ENCODE measurements at places on chromosomes 5 and 9. TPM values are rescaled to one million over a fixed set of nuclear protein-coding genes. Genes with fewer than 3 reads are reported as not detected.

Gene POLE3
- total RNA-seq: 66.7 TPM

Gene ZCCHC7
- 43.2 TPM for total RNA-seq

Gene ERBIN
- 153 TPM for total RNA-seq

- no peaks in the 10 kb centered on the region for H3K4me1 ChIP-seq
- no peak for DNase-seq
- H3K27me3 ChIP-seq: no peaks in the 10 kb centered on the region
- no peak overlapping the region for H3K27ac ChIP-seq
- H3K4me3 ChIP-seq: no peak overlapping the region
These were observed 101.1 kb downstream of the LMNB1 start for GRCh38 chr5:126878085-126878484.

DNA sequence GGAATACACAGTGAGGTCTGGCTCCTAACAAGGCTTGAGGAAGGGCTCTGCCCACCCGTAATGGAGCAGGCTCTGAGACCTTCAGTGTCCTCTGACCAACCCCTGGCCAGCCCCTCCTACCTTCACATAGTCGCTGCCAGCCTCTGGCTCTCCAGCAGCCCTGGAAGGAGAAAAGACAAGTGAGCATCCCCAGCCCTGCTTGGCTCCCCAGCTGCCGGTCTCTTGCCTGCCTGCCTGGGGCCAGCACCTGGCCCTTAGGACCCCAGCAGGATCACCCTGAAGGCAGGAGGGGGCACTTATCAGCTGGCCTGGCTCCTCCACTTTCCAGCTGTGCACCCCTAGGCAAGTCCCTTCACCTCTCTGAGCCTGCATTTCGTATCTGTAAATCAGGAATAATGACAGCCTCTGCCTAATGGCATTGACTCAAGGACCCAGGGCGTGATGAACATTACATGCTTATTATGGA is 16.9 kb downstream of the SH2D3C start:
- no peaks in the 10 kb centered on the region for H3K27me3 ChIP-seq
- no peak overlapping the region for H3K4me3 ChIP-seq
- H3K4me1 ChIP-seq: peaks cover 34% of the 10 kb centered on the region
- H3K36me3 ChIP-seq: peaks cover 67% of the 10 kb centered on the region
- H3K27ac ChIP-seq: no peak overlapping the region

DNA sequence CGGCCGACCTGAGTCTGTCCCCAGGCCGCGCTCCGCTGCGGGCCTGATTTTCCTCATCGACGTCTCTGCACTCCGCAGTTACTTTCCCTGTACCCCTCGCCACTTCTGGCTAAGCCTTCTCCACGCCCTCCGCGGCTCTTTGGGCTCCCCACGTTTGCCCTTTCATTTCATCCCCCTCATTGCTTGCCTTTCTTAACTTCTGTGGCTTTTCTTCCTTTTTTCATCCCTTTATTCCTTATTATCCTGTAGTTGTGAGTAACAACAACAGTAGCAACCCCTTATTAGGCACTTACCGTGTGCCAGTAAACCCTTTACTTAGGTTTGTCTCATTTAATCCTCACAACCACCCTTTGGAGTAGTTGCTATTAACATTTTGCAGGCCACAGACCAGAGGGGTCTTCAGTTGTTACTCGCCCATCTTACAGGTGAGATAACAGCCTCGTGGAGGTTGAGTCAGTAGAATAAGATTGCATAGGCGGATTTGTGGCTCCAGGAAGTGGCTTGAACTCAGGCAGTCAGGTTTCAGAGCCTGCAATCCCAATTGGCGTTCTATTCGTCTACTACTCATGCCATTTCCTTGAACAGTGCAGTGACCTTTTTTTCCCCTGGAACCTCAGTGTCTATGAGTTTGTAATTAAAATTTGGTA is 724 bp downstream of the TCERG1 start:
- DNase-seq: peak; percentile 27
- no peaks in the 10 kb centered on the region for H3K36me3 ChIP-seq
- peaks cover 13% of the 10 kb centered on the region for H3K4me1 ChIP-seq
- no peaks in the 10 kb centered on the region for H3K27me3 ChIP-seq
- H3K27ac ChIP-seq: peak overlapping the region; percentile 92

- no peaks in the 10 kb centered on the region for H3K4me1 ChIP-seq
- no peaks in the 10 kb centered on the region for H3K27me3 ChIP-seq
- H3K4me3 ChIP-seq: no peak overlapping the region
- H3K27ac ChIP-seq: no peak overlapping the region
- no peak for DNase-seq
These were observed 114.8 kb downstream of the FGF18 start for GRCh38 chr5:171534043-171534895.

DNA sequence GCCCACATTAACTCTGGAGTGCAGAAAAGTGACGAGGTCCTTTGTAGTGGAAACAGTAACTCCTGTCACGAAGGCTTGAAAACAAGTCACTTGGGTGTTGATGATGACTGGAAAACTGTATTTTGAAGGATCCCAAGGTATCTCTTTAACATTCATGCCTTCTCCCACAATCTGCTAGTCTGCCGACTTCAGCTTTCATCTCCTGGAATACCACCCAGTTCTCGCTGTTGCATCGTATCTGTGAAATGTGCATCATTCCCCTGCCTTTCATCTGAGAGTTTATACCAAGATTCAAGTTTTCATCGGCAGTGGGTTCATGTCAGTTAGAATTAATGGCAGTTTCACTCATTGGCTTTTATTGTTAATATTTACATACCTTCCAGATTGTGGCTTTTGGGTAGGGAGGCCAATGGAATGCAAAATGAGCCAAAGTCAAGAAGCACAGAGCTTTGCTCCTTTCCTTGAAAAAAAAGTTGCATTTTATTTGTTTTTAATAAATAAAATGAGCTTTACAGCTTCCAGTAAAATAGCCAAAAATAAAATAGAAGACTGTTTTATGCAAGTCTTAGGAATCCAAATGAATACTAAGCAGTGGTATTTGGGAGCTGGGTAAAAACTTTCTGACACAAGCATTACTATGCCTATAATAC is 575.2 kb upstream of the WWC1 start:
- DNase-seq: no peak
- no peaks in the 10 kb centered on the region for H3K27me3 ChIP-seq
- H3K4me1 ChIP-seq: no peaks in the 10 kb centered on the region
- H3K4me3 ChIP-seq: no peak overlapping the region

DNA sequence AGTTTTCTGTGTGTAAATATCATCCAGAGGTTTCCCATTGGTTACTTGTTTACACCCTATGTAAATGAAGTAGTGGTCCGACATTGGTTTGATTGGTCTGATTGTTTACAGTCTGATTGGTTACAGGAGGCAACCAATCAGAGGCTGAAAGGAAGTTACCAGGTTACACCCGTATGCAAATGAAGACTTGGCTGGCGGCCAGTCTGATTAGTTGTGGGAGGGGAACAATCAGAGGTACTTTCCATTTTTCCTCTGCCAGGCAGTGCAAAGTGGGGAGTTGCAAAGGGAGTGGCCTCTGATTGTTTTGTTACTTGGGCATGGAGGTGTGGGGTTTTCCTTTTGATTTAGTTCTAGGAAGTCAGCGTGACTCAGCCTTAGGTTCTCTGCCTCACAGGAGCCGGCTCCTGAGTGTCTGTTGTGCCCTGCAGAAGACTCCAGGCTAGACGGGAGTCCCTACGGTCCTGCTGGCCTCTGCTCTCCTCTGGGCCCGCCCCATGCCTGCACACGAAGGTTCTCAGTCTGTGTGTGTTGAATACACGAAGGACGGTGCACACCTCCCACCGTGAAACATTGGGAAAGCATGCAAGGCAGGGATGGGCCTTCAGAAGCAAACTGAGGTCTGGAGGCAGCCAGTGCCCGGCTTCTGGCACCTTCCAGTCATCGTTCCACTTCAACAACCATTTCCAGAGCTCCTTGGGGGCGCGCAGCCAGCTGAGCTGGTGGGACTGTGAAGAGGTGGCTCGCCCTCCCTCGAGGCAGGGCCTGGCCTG is 42.9 kb downstream of the OLFM1 start:
- H3K27ac ChIP-seq: no peak overlapping the region
- no peaks in the 10 kb centered on the region for H3K4me1 ChIP-seq
- H3K27me3 ChIP-seq: no peaks in the 10 kb centered on the region
- H3K36me3 ChIP-seq: no peaks in the 10 kb centered on the region
- no peak for DNase-seq

DNA sequence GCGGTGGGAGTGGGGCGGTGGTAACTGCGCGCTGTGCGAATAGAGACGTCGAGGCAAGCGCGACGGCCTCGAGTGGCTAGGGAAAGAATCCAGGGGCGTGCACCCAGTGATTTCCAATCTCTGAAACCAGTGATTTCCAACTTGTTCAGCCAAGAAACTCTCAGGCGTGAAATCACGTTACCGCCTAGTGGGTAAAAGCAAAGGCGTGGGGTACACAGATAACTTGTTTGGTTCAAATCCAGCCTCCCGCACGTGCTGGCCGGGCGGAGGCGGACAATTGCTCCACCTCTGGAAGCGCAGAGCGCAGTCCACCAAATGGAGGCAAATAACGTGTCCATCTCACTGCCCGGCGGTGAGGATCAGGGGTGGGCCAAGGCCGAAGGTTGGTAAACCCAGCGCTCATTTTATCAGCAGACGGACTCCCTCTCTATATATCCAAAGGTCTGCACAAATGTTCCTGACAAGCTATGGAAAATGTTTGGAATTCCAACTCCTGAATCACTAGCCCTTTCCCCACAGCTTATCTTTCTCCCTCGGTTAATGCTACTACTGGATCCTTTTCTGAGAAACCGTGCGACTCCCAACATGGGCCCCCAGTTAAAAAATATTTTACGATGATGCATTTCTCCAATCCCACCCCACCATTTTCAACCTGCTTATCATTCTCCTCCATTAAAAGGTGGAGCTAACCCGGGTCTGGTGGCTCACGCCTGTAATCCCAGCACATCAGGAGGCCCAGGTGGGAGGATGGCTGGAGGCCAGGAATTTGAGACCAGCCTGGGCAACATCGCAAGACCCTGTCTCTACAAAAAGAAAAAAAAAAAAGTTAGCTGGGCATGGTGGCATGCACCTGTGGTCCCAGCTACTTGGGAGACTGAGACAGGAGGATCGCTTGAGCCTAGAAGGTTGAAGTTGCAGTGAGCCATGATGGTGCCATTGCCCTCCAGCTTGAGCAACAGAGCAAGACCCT is 950 bp upstream of the FNBP1 start:
- H3K27ac ChIP-seq: peak overlapping the region; percentile 81
- H3K4me3 ChIP-seq: peak overlapping the region; percentile 92
- no peaks in the 10 kb centered on the region for H3K27me3 ChIP-seq
- H3K4me1 ChIP-seq: peaks cover 36% of the 10 kb centered on the region
- no peak for DNase-seq

GRCh38 chr5:147309621-147310020 is 74.8 kb downstream of the STK32A start:
- H3K4me1 ChIP-seq: no peaks in the 10 kb centered on the region
- no peaks in the 10 kb centered on the region for H3K36me3 ChIP-seq

DNA sequence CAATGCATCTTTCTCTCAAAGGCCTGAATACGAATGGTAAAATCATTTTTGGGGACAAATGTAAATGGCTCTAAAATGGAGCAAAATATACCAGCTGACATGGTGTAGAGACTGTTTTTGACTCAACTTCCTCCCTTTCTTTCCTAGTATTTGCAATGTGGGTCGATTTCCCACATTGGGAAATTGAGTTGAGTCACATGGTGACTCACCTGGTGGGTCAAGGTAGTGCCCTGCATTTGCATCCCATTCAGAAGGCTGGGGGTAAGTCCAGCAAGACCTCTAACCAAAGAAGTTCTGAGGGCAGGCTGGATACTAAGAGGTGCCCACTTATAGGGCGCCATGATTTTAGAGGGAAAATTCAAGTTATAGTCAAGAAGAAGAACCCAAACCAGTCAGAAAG is 179.6 kb upstream of the MPDZ start:
- H3K27me3 ChIP-seq: no peaks in the 10 kb centered on the region
- no peak for DNase-seq
- no peak overlapping the region for H3K4me3 ChIP-seq

GRCh38 chr9:3768286-3768685 is 242.5 kb upstream of the RFX3 start:
- H3K4me1 ChIP-seq: no peaks in the 10 kb centered on the region
- no peak overlapping the region for H3K4me3 ChIP-seq
- no peaks in the 10 kb centered on the region for H3K36me3 ChIP-seq

GRCh38 chr5:31273631-31274378 is 80.3 kb downstream of the CDH6 start:
- H3K4me3 ChIP-seq: no peak overlapping the region
- H3K27me3 ChIP-seq: no peaks in the 10 kb centered on the region
- DNase-seq: no peak
- no peak overlapping the region for H3K27ac ChIP-seq
- H3K36me3 ChIP-seq: no peaks in the 10 kb centered on the region
